Activated naive CD4-positive, alpha-beta T cell treated with Interleukin-2 at 50 U/mL for 16 hours (primary cell): ENCODE measurements at places on chromosomes 1 and 21.
A peak's percentile ranks its signal among the peaks of the same experiment; 100 is the strongest.

GRCh38 chr1:36321119-36321951 is 2.1 kb downstream of the EVA1B start:
- peak; percentile 42 for DNase-seq

DNA sequence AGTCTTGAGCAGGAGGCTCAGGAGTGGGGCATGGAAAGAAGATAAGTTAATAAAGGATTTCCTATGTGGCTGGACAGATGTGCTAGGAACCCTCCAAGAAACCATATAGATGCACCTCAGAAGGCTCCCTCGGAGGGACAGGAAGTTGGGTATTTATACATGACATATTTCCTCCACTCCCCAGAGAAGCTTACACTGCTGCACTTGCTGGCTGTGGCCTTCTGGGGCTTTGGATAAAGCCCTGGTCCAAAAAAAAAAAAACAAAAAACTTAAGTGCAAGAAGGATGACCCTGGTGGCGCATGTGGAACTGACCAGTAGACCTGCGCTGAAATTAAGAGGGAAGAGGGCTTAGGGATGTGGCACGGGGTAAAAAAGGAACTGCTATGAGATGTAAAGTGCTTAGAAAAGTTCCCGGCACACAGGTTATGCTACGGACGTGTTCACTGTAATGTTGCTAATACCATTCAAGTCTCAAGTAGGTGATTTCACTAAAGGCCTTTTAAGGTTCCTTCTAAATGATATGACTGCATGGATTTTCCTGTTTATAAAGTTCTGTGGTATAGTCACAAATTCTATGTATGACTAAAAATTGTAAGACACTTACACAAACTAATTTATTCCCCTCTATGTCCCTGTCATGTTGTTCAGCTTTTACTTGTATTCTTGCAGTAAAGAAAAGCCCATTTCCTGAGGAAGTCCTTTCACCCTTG is 253.6 kb downstream of the HMCN1 start:
- DNase-seq, result no peak

GRCh38 chr1:101849356-101849755 is 147.4 kb downstream of the OLFM3 start:
- DNase-seq, result no peak

- no peak for DNase-seq
Observed at GRCh38 chr21:16011719-16012118, 281.9 kb downstream of the USP25 start.

- no peak for DNase-seq
Observed at GRCh38 chr1:102032534-102032933, 35.8 kb upstream of the OLFM3 start.

- DNase-seq, result no peak
Observed at GRCh38 chr1:242826701-242827336, 302.3 kb upstream of the PLD5 start.

- DNase-seq, result no peak
Observed at GRCh38 chr1:62232871-62233278, 38.2 kb downstream of the L1TD1 start.

- DNase-seq, result no peak
Observed at GRCh38 chr1:187960125-187960638, 1131.4 kb downstream of the PLA2G4A start.

GRCh38 chr1:24198766-24199165 is 11.7 kb upstream of the IFNLR1 start:
- DNase-seq, result no peak

GRCh38 chr21:31509194-31510017 is 150.1 kb upstream of the SOD1 start:
- peak; percentile 82 for DNase-seq

- DNase-seq, result no peak
Observed at GRCh38 chr1:98331243-98331642, 330.3 kb upstream of the SNX7 start.

- DNase-seq, result no peak
Observed at GRCh38 chr1:90562892-90563291, 154.2 kb downstream of the BARHL2 start.

DNA sequence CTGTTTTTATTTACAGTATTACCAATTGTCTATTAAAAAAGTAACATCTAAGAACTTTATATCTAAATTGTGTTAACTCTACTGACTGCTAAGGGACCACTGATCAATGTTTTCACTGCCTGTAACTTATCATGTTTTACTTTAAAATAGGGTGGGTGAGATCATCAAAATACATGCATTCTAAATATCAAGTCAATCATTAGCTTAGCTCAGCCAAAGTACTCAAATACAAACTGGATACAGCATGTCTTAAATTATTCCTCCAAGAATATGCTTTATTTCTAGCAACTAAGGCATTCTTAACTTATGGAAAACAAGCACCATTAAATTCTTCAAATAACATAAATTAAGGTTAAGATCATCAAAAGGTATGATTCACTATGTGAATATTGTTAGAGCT is 638.7 kb upstream of the RGS18 start:
- no peak for DNase-seq

- DNase-seq, result no peak
Observed at GRCh38 chr1:51284487-51284954, 45.8 kb downstream of the TTC39A start.

GRCh38 chr21:42028766-42029425 is 18.7 kb upstream of the ZBTB21 start:
- no peak for DNase-seq

- no peak for DNase-seq
Observed at GRCh38 chr1:55127827-55128343, 87.3 kb downstream of the USP24 start.

- no peak for DNase-seq
Observed at GRCh38 chr1:74847715-74848114, 114.8 kb downstream of the TYW3 start.

DNA sequence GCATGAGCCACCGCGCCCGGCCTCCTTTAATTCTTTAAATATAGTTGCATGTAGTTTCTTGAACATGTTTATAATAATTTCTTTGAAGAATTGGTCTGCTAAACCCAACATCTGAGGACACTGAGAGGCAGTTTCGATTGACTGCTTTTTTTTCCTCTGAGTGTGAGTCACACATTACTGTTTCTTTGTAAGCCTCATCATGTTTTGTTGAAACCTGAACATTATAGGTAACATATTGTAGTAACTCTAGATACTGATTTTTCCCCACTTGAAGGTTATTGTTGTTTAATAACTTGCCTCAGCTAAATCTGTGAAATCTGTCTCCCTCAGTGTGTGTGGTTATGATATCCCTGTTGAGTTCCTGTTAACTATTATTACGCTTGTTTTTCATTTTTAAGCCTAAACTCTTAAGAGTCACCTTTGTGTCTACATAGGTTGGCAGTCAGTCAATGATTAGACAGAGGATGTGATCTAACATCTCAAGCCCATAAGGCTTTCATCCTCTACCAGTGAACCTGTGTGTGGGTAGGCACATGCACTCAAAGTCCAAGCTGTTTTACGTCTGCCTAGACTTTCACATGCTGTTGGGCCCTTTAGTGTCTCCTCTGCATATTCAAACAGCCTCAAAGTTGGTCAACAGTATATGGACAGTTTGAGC is 155.5 kb downstream of the KCNH1 start:
- DNase-seq, result no peak

GRCh38 chr1:179921472-179921871 is 33.1 kb upstream of the CEP350 start:
- DNase-seq, result no peak

DNA sequence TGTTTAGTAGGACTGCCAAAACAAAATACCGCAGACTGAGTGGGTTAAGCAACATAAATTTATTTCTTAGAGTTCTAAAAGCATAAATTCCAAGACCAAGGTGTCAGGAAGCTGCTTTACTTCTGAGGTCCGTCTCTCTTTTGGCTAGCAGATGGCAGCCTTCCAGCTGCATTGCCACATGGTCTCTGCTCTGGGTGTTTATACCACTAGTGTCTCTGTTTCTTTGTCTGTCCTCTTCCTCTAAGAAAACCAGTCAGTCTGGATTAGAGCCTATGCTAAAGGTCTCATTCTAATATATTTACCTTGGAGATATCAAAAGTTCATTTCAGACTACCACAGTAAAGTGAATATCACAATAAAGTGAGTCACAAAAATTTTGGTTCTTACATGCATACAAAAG is 519.8 kb downstream of the COL11A1 start:
- DNase-seq, result no peak

GRCh38 chr1:19809044-19809750 is 5.9 kb downstream of the RNF186 start:
- no peak for DNase-seq

DNA sequence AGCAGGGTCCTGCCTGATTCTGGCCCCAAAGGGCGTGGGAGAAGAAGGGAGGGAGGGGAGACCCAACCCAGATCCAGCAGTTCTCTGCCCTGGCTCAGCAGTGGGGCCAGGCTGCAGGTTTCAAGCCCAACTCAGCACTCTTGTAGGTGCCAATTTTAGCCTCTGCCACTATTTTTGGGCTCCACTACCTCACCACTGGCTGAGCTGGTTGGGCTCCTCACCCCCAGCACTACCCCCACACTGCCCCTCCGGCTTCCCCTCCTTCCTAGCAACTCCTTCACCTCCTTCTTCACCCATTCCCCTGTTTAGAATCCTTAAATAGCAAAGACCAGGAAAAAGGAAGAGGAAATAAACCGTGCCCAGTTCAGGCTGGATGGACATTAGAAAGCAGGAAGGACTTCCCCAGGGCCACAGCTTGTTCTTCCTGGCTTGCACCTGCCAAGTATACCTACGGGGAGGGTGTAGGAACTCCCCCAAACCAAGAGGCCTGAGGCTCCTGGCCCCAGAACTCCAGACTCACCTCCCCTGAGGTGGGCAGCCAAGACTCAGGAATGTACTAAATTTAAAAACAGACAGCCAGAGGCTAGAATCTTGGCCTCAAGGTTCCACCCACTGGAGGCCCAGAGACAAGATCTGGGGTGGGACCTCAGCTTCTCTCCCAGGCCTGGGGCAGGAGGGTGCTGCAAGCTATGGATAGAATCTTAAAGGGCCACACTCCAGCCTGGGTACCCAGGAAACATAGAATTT is 1.4 kb upstream of the ARHGEF2 start:
- DNase-seq, result no peak

GRCh38 chr1:206816390-206817287 is 44.3 kb upstream of the IL10 start:
- peak; percentile 22 for DNase-seq

DNA sequence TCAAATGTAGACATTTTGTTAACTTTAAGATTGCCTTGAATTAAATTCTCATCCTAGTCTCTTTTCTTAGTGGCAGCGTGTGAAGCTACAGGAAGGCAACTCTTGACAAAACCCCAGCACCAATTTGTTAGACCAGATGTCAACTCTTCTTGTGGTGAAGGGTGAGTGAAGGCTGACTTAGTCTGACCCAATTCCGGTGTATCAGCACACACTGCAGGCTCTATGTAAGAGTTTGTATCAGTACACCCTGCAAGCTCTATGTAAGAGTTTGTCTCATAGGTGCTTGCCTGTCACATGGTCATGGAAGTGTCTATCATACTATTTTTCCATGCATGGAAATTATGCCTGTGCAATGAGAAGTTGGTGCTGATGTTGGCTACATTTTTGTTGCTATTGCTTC is 16.8 kb downstream of the CR2 start:
- no peak for DNase-seq

GRCh38 chr1:14165371-14165801 is 433.1 kb upstream of the KAZN start:
- DNase-seq, result no peak

- no peak for DNase-seq
Observed at GRCh38 chr1:70994753-70995268, 52.8 kb downstream of the PTGER3 start.

GRCh38 chr1:208527156-208527555 is 283.0 kb upstream of the PLXNA2 start:
- no peak for DNase-seq

DNA sequence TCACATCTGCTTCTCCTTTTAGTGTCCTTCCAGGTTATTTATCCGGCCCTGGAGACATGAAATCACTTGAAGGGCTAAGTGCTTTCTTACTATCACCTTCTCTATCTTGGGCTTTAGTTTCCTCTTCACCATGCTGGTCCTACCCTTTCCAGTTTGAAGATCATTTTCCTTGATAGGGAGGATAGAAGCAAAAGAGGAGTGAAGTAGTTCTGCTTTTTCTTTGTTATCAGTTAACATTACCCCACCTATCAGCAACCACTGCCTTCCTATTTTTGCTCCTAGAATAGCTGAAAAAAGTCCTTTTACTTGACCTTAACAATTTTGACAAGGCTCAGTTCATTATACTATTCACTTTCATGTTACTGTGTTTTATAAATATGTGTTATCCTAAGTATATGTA is 19.4 kb downstream of the RGL1 start:
- DNase-seq, result no peak

- no peak for DNase-seq
Observed at GRCh38 chr1:33381977-33382376, 48.9 kb downstream of the PHC2 start.

DNA sequence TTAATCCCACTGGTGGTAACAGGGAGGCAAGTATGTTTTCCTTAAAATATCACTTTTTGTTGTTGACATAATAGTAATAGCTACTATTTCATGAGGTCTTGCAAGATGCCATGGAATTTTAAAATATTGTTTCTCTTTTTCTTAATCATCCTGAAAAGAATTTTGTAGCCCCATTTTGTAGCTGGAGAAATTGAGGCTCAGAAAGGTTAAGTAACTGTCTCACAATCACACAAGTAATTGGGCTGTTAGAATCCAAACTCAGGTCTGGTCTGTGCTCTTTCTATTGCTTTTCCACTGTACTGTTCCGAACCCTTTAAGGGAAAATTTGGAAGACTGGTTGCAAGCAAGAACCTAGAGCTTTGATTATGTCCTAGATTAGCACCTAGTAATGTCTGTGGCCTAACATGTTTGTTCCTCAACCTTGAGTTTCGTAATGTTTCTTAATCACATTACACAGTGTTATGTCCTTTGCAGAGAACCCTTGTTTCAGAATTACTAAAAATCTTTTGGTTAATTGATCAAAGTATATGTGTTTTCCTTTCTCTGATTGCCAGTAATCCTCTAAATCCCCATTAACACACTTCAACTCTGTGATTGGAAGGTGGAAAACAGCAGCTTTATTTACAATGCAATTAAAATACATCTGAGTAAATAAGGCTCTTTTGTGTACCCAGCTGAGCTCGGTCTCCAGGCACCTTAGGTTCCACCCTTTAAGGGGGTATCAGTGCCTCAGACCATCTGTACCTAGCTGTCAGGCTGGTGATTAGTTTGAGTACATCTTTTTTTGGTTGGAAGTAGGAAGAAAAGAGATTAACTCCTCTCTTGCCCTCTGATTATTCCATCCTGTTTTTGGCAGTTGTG is 10.4 kb downstream of the LRRC42 start:
- DNase-seq, result no peak

DNA sequence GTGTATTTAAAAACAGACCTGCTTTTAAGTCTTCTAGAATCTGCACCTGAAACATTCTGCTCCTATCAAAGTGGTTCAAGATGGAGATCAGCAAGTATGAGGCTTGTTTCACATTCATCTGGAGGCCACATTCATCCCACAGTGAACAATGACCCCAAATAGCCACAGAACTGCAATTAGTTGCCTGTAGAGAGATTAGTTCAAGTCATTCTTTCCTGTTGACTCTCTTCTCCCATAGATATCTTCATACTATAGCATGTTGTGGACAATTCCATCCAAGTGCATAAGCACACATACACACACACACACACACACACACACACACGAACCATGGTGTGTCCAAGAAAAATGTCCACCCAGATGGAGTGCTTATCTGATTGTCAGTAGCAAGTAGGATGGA is 101.7 kb upstream of the FGGY start:
- DNase-seq, result no peak
